ENCODE measurements at places on chromosomes 7 and 10.

- DNase-seq = no peak
Measured at GRCh38 chr7:100418930-100419659, 9.4 kb downstream of the ZCWPW1 start.

DNA sequence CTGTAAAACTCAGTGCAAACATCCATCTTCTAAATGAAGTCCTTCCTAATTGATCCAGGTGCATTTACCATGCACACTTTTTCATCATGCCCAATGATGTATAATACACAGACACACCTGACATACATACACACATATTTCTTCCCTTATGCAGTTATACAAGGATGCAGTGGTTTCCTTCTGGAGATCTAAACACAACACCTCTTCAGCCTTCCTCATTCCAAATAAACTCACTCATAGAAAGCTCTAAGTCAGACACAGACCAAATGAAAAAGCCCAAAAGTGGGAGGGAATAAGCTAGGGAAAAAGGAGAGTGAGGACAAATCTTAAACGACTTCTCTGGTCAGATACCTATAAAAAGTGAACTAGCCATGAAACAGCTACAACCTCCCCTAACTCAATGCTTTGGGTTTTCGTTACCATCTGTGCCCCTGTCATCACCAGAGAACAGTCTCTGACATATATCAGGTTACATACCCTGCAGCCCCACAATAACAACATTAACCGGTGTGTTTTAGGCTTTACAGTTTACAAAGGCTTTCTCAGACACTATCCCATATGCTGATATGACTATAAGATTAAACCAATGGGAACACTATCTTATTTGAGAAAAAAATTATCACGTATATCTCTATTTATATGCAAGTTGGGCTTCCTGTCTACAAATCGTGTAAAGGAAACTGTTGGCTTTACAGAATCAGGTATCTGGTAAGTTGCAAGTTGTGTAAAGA is 675.2 kb downstream of the PHTF2 start:
- no peak for DNase-seq

DNA sequence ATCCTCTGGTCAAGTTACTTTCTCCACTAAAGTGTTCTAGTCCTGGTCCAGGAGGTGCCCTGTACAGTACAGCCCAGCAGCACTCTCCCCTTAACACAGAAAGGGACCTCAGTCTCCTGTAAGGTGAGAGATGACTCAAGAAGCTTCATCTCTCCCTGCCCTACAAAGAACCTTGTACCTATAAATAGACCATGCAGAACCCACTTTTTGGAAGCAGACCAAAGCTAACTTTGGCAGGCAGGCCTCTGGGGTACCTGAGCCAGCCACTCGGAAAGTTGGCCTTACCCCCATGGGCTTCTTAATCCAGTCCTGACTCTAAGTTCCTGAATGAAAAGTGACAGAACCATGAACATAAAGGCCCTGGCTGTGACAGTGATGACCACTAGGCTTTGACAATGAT is 454.8 kb downstream of the KCNMA1 start:
- no peak for DNase-seq

DNA sequence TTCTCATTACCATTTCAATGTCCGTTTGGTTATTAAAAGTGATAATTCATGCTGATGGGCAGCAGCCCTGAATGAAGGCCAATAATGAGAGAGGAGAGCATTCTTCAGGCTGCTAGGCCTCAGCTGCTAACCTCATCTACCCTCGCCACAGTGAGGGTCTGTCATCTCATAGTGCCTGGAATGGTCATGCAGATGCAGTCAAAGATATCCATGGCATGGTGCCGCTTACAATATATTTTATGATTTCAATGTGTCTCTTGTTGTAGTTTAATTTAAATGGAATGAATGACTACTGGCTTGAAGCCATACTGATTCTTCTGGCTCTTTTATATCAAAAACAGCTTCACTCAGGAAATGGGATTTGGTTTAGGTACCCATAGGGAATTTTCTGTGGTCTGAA is 126.9 kb downstream of the SLC16A9 start:
- DNase-seq = no peak

DNA sequence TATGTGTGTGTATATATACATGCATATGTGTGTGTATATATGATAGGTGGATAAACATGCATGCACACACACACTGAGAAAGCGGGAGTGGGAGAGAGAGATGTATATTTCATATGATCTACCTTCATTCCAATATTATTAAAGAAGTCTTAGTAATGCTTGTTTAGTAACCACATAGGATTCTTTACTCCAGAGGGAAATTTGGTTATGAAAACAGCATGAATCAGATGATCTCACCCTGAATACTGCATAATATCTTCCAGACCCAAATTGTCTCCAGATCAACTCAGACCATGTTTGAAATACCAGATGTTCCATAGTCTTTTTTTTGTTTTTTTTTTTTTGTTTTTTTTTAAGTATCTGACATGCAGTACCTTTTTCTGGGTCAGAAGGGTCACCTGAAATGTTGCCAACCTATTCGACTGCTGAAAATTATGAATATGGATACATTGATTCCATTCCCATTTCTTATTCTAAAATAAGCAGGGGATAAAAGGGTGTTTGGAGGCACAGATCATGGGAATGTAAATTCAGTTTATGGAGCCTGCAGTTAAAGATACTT is 17.4 kb downstream of the TES start:
- no peak for DNase-seq

DNA sequence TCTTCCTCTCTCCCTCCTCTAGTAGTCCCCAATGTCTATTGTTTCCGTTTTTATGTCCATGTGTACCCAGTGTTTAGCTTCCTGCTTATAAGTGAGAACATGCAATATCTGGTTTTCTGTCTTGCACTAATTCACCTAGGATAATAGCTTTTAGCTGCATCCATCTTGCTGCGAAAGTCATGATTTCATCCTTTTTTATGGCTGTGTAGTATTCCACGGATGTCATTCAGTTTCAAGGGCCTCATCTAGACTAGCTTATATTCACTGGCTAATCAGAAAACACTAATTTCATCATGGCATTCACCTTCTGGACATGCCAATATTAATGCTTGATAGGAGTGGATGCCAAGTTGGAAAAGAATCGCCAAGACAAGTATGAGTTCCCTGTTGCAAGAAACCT is 619.6 kb upstream of the AUTS2 start:
- no peak for DNase-seq

DNA sequence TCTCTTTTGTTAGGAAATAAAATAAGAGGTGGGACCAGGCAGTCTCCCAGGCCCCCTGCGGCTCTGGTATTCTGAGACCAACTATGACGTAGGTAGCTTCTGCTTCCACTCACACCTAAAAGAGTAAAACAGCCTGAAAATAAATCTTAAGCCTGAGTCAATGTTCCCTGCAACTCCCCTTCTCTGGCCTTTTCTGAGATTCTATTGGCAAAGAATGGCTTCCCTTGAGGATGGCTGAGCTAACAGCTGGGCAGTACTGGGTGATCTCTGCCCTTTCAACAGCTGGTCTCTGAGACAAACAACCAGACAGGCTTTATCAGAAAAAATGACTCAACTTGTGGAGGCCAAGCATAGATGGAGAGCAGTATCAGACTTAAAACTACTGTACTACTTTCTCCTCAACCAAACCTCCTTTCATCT is 58.7 kb downstream of the CREB3L2 start:
- DNase-seq = no peak

DNA sequence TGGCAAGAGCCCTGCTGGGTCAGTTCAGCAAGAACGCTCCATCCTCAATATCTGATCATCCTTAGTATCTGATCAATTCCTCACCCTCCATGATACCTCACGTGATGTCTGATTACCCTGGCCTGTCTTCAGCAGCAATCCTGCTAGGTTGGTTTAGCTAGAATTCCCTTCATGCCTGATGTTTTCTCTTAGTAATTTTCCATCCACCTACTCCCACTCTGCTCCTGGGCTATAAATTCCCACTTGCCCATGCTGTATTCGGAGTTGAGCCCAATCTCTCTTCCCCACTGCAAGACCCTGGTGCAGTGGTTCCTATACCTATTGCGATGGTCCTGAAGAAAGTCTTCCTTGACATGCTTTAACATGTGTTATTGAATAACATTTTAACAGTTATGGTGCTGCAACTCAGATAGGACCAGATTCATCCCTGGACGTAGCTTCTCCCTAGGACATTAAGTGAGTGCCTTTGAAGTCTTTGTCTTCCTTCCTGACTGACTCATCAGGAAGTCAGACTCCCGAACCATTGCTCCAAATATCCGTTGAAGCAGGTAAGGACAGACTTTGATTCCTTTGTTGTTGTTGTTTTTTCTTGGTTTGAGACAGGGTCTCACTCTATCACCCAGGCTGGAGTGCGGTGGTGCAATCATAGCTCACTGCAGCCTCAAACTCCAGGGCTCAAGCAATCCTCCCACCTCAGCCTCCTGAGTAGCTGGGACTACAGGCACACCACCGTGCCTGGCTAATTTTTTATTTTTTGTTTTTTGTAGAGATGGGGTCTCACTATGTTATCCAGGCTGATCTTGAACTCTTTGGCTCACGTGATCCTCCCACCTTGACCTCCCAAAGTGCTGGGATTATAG is 29.4 kb upstream of the CLDN3 start:
- no peak for DNase-seq

DNA sequence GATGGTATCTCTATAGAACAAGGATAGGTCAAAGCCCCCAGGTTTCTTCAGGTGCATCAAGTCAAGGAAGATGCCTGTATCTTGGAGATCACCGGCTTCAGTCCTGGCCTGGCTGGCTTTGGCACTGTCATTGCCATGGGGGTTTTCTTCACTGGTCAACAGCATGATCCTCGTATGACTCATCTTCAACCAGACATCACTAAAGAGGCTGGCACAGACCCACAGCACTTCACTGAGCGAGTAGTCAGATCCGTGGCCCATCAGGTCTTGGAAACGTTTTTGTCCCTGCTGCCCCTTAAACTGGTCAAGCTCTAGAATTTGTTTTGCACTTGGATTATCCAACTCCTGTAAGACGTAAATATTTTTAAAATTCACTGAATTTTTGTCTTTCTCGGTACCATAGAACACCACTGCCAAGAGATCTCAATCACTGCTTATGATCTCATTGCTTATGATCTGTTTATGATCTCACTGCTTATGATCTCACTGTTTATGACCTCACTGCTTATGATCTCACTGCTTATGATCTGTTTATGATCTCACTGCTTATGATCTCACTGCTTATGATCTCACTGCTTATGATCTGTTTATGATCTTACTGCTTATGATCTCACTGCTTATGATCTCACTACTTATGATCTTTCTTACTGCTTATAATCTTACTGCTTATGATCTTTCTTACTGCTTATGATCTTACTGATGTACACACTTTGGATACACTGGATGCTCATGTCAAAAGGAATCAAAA is 135.2 kb downstream of the CYP26A1 start:
- no peak for DNase-seq

- DNase-seq = no peak
Measured at GRCh38 chr7:26782501-26782900, 81.9 kb downstream of the SKAP2 start.

DNA sequence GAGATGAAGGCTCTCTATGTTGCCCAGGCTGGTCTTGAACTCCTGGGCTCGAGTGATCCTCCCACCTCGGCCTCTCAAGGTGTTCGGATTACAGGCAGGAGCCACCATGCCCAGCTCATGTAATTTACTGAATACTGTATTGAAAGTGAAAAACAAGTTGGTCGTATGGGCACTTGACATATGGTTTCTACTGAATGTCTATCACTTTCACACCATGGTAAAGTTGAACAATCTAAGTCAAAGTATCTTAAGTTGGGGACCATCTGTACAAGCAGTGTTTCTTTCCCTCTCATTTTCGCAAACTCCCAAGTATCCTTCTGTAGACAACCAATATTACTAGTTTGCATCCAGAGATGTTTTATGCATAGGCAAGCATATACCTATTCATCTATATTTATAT is 116.6 kb downstream of the TMEM178B start:
- DNase-seq = no peak

GRCh38 chr10:124180947-124181549 is 87.7 kb upstream of the CHST15 start:
- DNase-seq = no peak

GRCh38 chr10:8794860-8795259 is 740.4 kb downstream of the GATA3 start:
- no peak for DNase-seq

DNA sequence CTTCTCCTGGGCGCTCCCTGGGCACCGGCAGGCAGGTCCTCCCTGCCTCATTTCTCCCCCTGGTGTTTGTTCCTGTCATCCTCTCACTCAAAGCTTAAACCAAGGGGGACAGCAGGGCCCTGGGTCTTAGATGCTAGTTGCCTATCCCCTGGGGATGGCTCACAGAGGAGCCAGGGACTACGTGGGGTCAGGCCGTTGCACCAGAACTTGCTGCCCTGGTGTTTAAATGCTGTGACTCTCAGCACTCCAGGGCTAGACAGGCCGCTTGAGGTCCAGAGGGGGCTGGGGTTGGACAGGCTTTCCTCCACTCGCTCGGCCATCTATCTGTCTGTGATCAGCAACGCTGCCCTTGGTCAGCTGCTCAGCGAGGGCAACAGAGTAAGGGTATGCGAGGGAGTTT is 340.3 kb downstream of the CXCL12 start:
- DNase-seq = no peak

DNA sequence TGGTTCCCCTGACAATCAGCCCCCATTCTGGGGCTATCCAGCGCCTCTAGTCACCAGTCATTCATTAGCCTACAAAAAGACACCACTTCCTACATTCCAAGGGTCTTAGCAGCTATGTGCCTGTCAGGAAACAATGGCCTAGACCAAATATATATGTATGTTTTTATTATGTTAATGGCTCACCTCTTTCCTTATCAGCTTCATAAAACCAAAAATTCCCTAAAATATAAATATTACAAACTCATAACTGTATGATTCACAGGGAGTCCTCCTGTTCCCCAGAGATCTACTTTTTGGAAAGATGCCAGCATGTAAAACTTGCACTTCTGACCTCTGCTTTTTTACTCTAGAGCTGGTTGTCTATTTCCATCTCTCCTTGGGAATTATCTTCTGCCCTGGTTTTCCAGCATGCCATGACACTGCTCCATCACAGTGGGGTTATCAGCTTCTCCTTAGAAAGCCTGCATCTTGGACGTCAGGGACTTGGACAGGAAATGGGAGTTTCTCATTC is 79.2 kb downstream of the ABCA13 start:
- no peak for DNase-seq

GRCh38 chr10:97157578-97158095 is 28.1 kb downstream of the SLIT1 start:
- DNase-seq = no peak

DNA sequence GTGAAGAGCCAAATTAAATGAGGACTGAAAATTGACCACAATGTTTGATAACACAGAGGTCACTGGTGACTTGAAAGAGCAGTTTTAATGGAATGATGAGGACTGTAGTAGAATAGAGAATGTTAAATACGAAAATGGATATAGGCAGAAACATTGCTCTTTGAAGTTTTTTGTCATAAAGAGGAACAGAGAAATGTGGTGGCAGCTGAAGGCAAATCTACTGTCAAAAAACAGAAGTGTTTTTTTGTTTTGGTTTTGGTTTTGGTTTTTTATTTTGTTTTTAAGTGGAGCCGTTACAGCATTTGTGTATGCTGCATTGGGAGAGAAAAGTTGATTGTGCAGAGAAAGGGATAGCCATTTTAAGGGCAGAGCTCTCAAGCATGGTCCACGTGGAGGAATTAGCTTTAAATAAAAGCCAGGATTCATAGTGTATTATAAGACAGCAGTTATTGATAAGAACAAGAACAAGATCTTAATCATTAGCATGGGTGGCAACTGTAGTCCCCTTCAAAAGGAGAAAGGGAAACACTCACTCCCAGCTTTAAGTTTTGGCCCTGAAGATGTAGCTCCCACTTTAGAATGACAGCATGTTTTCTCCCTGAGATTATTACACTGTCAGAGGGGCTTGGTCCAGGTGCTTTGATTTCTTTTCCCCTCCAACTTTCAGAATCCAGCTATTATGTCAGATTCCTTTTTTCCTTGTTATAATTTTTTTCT is 156.7 kb upstream of the BET1 start:
- no peak for DNase-seq

GRCh38 chr10:72009425-72010081 is 45.4 kb downstream of the CHST3 start:
- no peak for DNase-seq
